CD4-positive, alpha-beta T cell treated with Interleukin-15 for 1 hour (primary cell): ENCODE measurements at places on chromosomes 13 and 19.
A peak's percentile ranks its signal among the peaks of the same experiment; 100 is the strongest.

- no peak for DNase-seq
These were observed 64.9 kb downstream of the GADD45B start for GRCh38 chr19:2540646-2541454.

- no peak for DNase-seq
These were observed 6.0 kb upstream of the NCCRP1 start for GRCh38 chr19:39190768-39191167.

GRCh38 chr19:18745012-18745735 is 45.9 kb downstream of the COMP start:
- DNase-seq = no peak

- DNase-seq = peak; percentile 69
These were observed 10.1 kb downstream of the AP2S1 start for GRCh38 chr19:46840498-46840942.

GRCh38 chr13:106357198-106357597 is 178.3 kb downstream of the EFNB2 start:
- DNase-seq = no peak
